Stimulated activated CD4-positive, alpha-beta T cell treated with anti-CD3 and anti-CD28 coated beads, Interleukin-15, amount 100 ng/mL, for 1 hour (primary cell): ENCODE measurements at places on chromosomes 3 and 15.

DNA sequence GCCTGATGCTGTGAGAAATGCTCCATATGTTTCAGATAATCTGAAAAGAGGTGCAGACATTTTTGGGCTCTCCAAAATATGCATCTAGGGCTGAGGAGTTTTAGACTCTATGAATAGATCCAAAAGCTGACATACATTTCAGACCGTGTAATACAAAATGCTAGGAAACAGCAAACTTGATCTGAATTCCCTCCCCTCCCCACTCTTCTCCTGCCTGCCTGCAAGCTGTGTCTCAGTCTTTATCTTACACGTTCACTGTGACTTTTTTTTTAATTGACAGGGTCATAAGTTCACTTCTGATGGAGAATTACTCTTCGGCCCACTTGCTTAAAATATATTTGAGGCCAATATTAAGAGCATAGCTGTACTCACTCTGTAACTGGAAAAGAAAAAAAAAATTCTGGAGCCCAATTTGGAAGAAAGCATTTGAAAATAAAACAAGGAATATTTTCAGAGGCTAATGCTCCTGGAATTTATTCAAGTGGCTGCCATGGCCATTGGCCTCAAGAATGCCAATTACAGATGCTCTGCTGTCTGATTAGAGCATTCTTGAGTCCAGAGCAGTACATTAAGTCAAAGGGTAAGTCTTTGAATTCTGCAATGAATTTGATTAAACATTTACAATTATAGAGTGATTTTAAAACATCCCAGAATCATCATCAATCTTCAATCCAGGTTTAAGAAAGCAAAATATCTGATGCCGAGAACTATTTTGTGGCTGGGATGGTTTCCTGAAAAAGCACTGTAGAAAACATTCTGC is 146.2 kb upstream of the SEMA6D start:
- no peak for DNase-seq

DNA sequence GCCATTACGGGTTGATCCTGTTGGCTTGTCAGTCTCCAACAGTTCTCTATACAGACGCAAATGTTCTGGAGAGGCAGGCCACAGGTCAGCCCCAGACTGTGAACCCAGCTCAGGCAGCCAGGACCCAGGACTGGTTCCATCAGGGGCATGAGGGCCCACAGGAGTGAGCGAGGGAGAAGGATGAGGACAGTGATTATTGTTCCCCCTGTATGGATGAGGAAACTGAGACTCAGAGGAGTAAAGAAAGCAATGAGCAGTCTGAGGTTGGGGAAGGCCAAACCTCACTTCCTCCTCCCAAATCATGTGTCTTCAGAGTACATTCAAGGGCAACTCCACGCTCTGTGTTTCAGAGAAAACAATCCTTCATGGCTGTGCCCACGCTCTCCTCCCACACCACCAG is 121.9 kb downstream of the RPLP1 start:
- DNase-seq, result no peak

DNA sequence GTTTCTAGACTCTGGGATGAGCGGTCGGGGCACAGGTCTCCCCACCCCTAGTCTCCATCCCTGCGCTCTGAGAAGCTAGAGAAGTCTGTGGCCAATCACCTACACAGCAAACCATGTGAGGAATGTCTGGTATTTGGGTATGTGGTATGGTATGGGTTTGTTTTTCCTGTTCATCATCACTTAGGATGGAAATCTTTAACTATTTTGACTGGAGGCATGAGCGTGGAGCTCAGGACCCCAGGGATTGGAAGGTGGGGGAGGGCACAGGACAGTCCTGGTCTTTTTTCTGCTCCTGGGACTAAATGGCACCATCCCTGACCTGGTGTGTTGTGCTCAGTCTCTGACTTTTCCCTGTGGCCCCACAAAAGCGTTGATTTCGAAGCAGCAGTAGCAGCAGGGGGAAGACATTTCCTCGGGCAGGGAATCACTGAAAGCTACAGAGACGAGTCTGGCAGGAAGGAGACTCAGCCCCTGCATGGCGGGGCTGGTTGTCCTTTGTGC is 191.7 kb upstream of the TPM1 start:
- DNase-seq, result no peak

- no peak for DNase-seq
Observed at GRCh38 chr15:60554494-60554893, 75.6 kb upstream of the ICE2 start.

- DNase-seq, result no peak
Observed at GRCh38 chr3:58049143-58049785, 41.0 kb downstream of the FLNB start.

- DNase-seq, result no peak
Observed at GRCh38 chr3:9613056-9613748, 36.1 kb upstream of the MTMR14 start.

GRCh38 chr3:182596676-182597410 is 196.5 kb upstream of the ATP11B start:
- DNase-seq, result no peak

- DNase-seq, result no peak
Observed at GRCh38 chr3:172142864-172143451, 103.6 kb downstream of the FNDC3B start.

DNA sequence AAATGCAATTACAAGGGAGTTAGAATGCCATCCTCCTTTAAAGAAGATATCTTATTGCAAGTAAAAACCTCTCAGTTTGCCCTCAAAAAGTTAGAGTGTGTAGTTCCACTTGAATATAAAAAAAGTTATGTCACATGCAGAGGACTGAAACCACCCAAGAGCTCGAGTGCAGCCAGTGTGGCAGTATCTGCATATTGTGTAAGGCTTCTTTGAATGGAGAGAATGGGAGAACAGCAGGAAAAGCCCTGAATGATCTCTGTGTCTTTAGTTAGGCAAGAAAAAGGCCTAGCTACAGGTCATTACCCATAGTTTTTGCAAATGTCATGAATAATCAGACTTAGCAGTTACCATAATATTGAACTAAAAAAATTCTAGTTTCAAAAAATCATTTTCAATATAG is 13.9 kb upstream of the TEX9 start:
- DNase-seq, result no peak
